Stimulated activated CD4-positive, alpha-beta T cell treated with anti-CD3 and anti-CD28 coated beads, Interleukin-1b, Interleukin-23, amount 100 ng/mL, for 24 hours (primary cell): ENCODE measurements at places on chromosomes 5 and 9.

DNA sequence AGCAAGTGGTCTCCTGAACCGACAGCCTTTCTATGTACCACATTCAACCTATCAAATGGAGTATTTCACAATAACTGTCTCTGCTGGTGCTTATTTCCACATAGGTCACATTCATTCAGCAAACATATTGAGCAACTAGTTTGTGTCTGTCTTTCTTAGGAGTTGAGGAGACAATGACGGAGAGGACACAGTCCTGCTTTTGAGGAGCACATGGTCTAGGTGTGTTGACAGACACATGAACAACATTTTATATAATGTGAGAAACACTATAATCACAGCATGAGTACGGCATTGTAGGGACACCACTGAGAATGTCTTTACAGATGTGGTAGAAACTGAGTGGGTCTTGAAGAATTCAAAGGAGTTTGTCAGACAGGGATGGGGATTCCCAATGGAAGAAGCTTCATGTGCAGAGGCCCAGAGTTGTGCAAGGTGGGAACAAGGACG is 28.5 kb downstream of the NFIL3 start:
- DNase-seq: no peak

GRCh38 chr9:131197160-131197911 is 72.0 kb downstream of the NUP214 start:
- no peak for DNase-seq

GRCh38 chr5:97418462-97418861 is 235.4 kb upstream of the RIOK2 start:
- DNase-seq: no peak

DNA sequence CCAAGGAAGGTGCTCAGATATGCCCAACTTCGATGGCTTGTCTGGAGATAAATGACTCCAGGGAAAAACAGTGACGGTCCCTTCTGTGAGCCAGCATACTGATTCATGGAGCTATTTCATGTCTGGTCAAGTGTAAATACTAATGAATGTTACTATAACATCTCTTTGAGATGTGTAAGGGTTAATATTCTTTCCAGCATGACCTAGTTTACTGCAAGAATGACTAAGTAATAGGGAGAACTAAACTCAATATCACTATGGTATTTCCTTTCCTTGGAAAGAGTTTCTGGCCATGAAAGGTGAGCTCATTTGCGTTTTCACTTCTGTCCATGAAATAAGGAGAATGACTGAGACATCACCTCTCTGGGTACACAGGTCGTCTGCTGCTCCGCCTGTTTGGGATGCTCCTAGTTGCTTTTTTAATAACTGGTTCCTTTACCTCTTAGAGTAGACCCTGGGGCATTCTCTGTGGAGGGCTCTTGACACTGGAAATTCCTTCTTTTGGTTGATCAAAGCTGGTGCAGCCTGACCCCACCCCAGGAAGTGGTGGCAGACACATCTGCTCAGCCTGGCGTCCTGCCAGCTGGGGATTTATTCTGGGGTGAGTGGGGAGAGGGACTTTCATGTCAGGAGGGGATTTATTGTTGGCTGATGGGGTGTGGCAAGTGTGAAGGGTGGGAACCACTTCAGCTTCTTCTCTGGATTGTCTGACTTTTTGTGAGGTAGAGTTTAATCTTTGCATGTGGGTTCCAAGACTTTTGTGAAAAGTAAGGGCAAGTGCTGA is 250.0 kb upstream of the MPDZ start:
- DNase-seq: no peak

DNA sequence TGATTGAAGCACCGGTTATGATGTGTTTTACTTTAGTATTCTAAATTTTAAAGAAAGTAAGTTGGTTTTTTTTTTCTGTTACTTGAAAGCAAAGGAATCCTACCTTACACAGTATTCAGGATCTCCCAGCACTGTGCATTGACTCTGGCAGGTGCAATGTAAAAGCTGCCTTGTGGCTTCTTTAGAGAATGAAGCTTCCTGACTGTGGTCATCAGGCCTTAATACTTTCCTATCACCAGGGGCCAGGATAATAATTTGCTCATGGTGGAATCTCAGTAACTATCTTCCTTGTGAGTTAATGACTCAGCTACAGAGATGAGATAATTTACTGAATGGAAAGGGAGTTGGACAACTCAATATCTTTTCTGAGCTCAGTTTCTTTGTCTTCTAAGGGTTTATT is 435.5 kb upstream of the ZNF608 start:
- no peak for DNase-seq
